Uterus (tissue), 4 donors: ENCODE measurements at places on chromosomes 2 and 18. TPM values are rescaled to one million over a fixed set of nuclear protein-coding genes. Genes with fewer than 3 reads are reported as not detected.

The KIDINS220 gene
- total RNA-seq, result 185 TPM

- no peak for DNase-seq
These were observed 1.3 kb downstream of the GORASP2 start for GRCh38 chr2:170930131-170930990.

The ITGB6 gene
- 0.59 TPM for total RNA-seq

DNA sequence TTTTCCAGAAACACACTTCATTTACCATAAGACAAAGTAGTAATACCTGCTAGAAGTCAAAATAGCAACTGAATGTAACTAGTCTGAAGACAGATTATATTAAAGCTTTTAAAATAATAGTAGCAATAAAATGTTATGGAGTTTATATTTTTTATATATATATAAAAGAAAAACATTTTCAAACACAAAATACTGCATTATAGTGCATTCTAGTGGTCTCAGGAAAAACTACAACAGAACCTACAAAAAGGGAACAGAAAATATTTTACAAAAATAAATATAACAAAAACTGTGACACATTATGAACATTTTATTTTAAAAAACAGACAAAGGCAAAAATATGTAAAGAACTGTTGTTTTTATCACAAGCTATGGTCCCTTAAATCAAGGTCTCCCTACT lies 48.0 kb downstream of the STRN start:
- no peak for DNase-seq

GRCh38 chr2:133324150-133324561 lies 244.1 kb downstream of the NCKAP5 start:
- DNase-seq, result no peak

GRCh38 chr2:241559323-241560161 lies 997 bp downstream of the BOK start:
- no peak for DNase-seq

GRCh38 chr2:8552293-8552801 lies 129.5 kb upstream of the ID2 start:
- DNase-seq, result no peak

- DNase-seq, result no peak
These were observed 134.3 kb downstream of the THADA start for GRCh38 chr2:43461453-43462073.

The ITGA6 gene
- total RNA-seq, result 94.3 TPM
